Activated CD8-positive, alpha-beta memory T cell treated with anti-CD3 and anti-CD28 coated beads, Interleukin-2, amount 10 ng/mL, durations not matched to agents 7 days and 5 days (primary cell): ENCODE measurements at places on chromosomes 1 and 21.

DNA sequence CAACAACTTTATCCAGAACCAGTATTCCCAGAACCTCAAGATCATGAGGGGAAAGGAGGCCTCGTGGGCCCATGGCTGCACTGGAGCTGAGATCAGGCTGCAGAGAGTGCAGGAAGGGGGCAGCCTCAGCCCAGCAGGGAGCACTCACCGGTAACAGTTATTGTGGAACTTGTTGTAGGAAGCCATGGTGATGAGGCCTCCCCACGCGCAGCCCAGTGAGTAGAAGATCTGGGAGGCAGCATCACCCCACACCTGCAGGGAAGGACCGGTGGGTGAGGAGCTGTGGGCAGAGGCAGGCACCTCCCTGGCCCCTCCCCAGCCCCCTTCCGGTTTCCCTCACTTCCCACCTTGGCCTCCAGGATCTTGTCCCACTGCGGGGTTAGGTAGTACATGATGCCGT is 10.8 kb downstream of the CCDC24 start:
- no peak for DNase-seq

DNA sequence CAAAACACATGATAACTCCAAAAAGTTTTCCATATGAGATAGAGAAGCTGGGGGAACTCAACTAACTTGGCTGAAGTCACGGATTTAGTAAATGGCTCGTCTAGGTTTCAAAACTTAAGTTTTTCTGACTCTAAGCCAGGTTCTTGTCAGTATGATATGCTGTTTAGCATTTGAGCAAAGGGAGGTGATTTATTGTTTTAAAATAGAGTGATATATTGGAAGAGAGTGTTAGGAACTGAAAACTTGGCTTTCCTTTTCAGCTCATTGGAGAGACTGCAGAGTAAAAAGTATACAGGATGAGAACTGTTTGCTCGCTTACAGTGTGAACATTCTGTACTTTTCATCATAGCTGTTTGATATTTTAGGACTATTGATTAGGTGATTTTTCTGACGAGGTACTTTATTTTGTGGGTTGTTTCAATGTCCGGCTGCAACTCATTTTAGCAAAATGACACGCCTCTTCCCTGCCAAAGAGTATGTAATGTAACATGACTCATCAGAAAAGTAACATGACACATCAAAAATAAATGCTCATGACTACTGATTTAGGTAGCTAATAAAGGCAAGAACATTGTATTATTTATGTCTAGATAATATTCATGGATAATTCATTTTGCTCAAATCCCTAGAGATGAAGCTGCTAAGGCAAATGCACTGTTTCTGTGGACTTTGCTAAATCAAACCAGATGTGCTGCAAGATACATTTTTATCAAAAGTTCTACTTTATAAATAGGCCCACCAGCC is 355.1 kb downstream of the GPATCH2 start:
- DNase-seq = no peak

DNA sequence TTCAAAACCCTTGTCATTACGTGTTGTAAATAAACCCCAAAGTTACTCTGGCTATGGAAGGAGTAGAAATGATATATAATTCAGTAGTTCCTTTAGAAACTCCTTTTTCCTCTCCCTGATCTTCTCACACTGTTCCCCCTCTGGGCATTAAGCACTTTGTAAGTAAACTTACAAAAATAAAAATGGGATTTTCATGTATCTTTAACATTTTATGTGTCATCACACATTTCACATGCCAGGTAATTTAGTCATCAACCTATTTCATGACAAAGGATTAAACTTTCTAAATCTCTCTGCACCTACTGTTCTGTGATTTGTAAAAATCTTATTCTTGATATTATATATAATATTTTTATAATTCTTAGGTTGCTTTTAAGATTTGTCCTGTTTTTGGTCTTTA is 176.9 kb downstream of the NEK7 start:
- no peak for DNase-seq

DNA sequence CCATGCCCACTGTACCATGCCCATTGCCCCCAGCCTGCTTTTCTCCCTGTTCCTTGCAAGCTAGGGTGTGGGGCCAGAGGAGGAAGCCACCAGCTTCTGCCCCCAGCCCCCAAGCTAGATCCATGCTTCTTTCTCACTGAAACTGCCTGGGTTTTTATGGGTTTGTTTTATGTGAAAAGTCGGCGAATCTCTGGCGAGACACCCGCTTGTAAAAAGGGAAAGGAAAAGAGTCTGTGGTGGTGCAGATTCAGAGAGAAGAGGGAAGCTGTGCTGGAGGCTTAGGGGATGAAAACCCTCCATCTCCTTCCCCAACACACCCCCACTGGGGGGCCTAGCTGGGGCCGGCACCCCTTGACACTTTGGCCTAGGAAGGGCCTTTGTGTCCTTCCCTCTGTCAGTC is 26.2 kb downstream of the GRHL3 start:
- DNase-seq = no peak

- DNase-seq = no peak
Measured at GRCh38 chr1:76238094-76238628, 163.6 kb downstream of the ST6GALNAC3 start.

DNA sequence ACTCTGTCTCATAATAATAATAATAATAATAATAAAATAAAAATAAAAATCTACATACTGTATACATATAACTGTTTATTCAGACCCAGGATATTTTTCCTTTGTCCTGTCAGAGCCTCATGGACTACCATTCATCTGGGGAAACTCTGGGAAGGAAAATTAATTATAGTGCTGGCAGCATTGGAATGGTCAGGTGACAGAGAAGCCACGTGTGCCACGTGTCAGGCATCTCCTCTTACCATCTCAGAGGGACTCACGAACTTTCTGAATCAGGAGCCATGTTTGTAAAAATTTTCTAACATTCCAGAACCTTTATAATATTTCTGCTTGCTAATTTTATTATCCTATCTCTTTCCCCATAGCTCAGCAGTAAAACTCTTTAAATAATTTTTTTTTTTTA is 97.8 kb upstream of the HNRNPU start:
- DNase-seq = no peak

DNA sequence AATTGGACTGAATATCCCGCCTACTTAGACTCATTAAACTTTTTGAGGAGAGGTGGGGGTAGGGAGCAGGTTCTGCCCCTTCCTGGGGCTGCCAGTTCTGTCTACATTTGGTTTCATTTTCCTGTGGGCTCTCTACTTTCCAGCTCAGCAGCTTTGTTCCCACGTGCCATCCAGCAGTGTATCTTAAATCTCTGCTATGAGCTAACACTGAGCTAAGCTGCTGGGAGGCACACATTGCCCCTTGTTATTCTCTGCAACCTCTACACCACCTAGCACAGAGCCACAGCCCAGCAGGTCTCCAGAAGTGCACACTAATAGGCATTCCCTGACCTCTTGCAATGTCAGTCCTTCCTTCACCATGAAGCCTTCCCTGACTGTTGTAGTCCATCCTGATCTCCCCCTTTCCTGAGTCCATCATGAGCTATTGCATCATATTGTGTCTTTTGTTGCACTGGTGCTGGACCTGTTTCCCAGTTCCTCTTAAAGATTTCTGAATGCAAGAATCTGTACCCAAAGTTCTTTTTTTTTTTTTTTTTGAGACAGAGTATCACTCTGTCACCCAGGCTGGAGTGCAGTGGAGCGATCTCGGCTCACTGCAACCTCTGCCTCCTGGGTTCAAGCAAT is 28.7 kb upstream of the NRDC start:
- no peak for DNase-seq

GRCh38 chr1:41388510-41388909 is 27.3 kb downstream of the FOXO6 start:
- no peak for DNase-seq

- DNase-seq = no peak
Measured at GRCh38 chr1:12426030-12426429, 192.0 kb downstream of the DHRS3 start.

- no peak for DNase-seq
Measured at GRCh38 chr1:75133750-75134646, at the start of gene LHX8. TSS of gene LHX8 (plus strand) at chr1:75134388. CDS start at chr1:75136615, 2,227 bp downstream.

GRCh38 chr1:22104865-22105437 is 37.9 kb downstream of the WNT4 start:
- peak; percentile 87 for DNase-seq

DNA sequence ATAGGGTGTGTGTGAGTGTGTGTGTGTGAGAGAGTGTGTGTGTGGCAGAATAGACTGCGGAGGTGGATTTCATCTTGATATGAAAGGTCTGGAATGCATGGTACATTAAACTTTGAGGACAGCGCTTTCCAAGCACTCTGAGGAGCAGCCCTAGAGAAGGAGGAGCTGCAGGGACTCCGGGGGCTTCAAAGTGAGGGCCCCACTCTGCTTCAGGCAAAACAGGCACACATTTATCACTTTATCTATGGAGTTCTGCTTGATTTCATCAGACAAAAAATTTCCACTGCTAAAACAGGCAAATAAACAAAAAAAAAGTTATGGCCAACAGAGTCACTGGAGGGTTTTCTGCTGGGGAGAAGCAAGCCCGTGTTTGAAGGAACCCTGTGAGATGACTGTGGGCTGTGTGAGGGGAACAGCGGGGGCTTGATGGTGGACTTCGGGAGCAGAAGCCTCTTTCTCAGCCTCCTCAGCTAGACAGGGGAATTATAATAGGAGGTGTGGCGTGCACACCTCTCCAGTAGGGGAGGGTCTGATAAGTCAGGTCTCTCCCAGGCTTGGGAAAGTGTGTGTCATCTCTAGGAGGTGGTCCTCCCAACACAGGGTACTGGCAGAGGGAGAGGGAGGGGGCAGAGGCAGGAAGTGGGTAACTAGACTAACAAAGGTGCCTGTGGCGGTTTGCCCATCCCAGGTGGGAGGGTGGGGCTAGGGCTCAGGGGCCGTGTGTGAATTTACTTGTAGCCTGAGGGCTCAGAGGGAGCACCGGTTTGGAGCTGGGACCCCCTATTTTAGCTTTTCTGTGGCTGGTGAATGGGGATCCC is 18.3 kb upstream of the HDAC1 start:
- peak; percentile 86 for DNase-seq

DNA sequence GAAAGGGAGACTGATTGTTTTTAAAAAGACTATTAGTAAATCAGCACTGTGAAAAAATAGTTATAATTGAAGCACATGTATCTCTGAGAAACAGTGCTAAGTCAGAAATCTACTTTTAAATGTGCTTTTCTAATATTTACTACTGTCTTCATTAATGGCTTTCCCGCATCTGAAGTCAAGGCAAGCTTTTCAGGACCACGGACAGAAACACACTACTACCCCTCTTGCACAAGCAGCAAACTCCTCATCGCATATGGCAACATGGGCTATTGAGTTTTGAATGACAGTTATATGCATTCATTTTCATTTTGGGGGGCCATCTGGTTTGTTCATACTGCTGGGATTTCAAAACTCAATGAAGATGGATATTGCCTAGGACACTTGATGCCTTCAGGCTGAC is 433.4 kb upstream of the CAMK1G start:
- DNase-seq = no peak

DNA sequence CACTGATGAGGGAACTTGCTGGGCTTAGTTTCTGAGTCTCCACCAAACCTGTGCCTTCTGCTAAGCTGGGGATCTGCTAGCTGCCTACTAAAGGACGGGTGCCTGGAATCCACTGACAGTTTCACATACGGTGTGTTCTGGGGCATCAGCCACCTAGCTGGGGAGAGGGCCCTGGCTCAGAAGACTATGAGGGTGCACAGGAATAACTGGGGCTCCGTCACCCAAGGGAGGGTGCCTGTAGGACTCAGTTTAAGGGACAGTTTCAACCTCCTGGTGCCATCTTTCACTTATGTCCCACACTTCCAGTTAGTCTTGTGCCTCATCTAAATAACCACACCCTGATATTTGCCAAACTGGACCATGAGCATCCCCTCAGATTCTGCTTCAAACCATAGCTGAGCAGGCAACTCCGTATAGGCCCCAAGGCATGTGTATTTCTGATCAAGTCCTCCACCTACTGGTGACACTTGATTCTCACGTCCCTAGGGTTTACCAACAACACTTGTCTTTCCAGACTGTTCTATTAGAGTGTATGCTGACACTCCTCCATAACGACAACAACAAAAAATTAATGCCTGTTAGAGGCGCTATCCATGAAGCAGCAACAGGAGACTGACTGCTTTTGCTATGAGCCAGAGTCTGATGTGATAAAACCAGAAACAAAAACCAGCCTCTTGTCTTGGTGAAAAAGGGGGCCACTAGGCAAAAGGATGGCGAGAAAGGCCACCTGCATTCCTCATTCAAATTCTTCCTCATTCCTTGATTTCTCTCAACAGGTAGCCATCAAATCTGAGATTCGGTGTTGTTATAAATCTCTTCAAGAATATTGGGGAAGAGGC is 55.0 kb upstream of the PAXBP1 start:
- DNase-seq = peak; percentile 46

DNA sequence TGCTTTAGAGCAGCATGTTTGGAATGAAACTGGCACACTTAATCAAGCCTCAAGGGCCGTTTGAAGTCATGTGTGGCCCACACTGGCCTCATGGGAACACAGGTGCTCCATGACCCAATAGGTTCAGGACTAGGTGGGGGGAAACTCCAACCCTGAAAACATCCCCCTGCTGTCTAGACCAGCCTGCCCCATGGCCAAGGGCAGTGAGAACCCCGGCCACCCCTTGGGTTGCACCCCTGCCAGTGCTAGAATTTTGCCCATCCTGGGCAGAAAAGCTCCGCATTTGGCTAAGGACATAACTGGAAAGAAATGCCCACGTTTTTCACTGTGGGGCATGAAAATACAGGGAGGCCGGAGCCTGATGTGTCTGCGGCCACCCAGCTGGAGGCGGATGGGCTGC is 6.1 kb upstream of the PTGER3 start:
- DNase-seq = no peak

- peak; percentile 34 for DNase-seq
Measured at GRCh38 chr1:248818505-248819374, 7.0 kb downstream of the SH3BP5L start.

DNA sequence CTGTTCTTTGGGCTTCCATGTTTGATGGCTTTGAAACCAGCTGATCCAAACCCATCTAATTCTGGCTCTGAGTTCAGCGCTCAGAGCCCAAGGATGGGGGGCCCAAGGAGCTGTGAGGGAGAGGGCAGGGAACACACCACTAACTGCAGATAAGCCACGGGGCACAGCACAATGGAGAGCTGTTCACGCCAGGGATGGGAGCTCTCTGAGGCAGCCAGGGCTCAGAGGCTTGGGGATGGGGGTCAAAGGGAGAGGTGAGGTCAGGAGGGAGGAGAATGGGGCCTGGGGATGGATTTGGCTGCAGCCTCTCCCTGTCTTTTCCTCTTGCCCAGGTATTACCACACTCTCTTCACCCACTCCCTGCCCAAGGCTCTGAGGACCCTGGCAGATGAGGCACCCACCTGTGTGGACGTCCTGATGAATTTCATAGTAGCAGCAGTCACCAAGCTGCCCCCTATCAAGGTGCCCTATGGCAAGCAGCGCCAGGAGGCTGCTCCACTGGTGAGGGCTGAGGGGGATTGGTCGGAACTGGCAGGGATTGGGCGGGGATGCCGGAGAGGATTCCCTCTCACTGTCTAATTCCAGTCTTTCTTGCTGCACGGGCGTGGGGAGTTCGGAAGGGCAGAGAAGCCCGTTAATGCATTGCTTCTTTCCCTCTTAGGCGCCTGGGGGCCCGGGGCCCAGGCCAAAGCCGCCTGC is 11.3 kb downstream of the SLC30A2 start:
- no peak for DNase-seq
